Prostate gland (tissue), 2 donors: ENCODE measurements at places on chromosomes 3 and 15.

DNA sequence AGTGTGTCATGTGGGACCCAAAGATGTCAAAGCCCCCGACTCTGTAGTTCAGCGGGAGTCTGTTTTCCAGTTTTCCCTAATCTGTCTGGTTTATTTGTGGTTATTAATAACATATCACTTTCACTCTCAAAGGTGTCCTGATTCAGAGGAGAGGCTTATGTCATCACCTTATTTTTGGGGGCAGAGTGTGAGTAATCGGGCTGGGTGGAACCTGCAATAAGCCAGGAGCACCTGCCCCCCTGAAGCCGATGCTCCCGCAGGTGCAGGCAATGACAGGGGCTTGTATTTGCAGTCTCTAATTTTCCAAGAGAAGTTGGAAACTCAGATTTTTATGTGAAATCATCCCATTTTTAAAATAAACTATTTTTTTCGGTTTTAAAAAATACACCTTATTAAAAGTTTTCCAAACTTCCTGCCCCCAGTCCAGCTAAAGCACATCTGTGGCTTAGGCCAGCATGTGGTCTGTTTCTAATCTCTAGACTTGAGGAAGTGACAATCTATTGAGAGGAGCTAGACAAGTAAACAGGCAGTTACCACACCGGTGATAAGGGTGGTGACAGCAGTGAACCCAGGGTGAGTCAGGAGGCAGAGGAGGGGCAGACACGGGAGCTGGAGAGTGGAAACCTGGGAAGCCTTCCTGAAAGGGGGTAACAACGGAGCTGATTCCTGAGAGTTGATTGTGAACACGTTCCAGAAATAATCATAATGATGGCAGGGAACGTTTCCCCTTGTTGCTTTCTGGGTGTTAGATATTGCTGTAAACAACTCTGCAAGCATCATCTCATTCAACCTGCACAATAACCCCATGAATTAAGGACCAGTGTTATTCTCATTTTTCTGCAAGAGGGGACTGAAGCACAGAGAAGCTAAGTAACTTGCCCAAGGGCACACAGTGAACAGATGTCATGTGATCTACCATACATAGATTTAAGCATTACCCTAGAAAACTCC lies 37.2 kb downstream of the BHLHE40 start:
- DNase-seq: no peak

DNA sequence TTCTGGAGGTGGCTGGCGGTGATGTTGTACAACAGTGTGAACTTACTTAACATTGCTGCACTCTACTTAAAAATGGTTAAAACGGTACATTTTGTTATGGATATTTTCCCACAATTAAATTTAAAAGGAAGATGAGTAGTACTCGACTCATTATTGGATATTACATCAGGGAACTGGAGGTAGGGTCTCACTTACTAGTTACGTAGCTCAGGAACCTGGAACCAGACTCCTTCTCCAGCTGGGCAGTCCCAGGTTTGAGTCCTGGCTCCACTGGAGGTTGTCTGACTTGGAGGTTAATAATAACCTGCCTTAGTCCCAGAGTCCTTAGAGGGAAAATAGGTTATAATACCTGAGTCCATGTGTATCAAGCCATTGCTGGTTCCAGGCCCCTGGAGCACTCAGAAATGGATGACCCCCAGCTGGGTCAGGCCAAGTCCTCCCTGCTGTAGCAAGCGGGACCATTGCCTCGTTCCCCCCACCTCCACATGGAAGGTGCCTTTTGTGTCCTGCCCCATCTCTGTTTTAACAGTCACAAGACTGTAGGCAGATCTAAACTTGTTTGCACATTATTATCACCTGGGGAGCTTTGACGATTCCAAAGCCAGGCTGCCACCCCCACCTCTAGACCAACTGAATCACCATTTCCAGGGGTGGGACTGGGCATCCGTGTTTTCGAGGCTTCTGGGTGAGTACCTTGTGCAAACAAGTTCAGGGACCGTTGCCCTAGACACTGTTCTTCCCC lies 126.6 kb downstream of the IGF1R start:
- DNase-seq: peak; percentile 47

DNA sequence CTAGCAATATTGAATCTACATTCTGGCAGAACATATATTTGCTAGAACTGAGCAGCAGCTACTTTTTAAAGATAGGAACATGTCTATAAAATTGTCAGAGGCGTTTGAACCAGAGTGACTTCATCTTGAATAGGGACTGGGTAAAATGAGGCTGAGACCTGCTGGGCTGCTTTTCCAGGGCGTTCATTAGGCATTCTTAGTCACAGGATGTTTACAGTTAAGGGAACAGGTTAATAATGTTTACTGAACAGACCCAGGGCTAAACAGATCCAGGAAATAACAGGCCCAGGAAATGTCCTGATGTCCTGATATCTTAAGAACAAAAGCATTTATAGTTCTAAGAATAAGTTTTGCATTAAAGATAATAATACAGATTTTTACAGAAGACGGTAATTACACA lies 34.5 kb upstream of the B3GALNT1 start:
- DNase-seq: no peak

DNA sequence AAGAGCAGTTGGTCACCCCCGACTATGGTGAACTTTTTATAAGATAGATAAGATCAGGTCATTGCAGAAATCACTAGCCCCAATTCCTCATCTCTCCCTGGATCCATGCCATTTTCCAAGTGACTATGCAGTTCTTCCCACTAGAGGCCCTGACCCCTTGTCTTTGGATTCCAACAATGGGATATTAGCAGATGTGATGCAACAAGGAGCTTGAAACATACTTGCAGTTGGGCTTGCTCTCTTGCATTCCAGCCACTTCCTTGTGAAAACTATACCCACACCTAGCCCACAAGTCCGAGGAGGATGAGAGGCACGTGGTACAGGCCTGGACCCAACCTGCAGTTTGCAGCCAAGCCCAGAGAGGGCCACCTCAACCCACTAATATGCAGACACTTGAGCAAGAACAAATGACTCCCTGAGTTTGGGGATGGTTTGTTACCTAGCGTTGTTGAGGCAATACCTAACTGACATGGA lies 60.6 kb downstream of the SUCLG2 start:
- DNase-seq: no peak

DNA sequence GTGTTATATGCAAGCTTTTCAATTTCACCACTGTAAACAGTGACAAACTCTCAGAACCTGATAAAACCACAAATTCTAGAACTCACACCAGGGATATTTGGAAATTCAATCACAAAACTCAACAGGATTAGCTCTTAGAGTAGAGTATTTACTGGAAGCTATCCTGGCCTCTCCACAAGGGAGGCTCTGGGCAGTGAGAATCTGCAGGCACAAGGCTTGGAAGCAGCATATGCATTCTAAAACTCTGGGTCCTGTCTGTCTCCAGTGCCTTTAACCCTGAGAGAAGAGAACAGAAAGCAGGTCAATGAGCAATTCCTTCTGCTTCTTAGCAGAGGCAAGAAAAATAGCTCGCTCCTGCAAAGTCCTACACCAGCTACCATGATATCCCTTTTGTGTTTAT lies 23.4 kb downstream of the PLSCR4 start:
- no peak for DNase-seq

- no peak for DNase-seq
Observed at GRCh38 chr15:57281321-57281720, 95.0 kb upstream of the CGNL1 start.

- DNase-seq: no peak
Observed at GRCh38 chr3:137767538-137768360, 3.6 kb downstream of the SOX14 start.

DNA sequence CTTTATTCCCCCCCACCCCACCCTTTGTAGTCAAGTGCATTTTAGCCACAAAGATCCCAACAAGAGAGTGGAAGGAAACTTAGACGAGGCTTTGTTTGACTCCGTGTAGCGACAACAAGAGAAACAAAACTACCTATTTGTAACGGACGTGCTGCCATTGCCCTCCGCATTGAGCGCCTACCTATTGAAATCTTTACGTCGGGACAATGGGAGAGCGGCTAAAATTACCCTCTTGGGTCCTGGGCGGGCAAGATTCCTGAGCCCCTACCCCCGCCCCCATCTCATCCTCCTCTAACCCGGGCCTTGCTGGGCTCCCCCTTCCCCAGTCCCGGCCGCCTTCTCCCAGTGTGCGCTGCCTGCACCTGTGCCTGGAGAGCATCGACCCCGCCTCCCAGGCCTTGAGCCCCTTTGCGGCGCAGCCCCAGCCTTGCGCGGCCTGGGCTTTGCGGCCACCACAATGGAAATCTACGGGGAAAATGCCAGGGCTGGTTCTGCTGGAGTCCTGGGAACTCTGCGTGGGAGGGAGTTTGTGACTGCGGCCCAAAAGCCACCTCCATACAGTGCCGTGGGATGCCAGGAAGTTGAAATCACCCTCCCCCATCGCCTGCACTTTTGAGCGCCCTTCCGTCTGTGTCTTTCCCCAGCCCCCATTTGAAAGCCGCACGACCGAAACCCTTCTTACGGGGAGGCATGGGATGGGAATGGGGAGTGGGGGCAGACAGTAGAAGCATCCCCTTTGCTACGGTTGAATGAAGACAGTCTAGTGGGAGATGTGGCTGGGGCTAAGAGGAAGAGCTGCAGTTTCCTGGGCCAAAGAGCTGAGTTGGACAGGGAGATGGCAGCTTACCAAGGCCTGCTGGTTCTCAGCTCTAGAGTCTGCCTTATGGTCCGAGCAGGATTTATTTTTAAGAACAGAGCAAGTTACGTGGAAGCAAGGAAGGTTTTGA lies 1.1 kb upstream of the SOX2 start:
- DNase-seq: no peak

DNA sequence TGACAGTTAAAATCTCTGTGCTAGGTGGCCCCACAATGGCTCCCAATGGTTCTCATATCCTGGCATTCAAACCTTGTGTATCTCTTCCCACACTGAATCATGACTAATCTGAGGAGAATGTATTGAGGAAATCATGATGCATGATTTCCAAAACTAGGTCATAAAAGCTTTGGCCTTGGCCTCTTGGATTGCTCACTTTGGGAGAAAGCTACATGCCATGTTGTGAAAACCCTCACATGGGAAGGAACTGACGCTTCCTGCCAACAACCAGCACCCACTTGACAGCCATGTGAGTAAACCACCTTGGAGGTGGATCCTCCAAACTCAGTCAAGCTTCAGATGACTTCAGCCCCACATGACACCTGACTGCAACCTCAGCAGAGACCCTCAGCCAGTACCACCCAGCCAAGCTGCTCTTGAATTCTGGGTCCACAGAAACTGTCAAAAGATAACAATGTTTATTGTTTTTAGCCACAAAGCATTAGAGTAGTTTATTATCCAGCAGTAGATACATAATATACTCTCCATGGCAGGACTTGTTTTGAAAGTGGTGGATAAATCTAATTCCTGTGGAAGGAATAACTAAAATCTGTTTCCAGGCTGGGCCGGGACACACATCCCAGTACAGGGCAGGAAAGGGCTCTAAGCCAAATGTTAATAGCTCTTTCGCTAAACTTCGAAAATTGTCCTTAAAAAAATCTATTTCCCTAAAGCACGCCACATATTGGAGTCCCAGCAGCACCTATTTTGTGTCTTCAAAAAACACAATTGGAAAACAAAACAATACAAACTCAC lies 1.0 kb upstream of the ZNF620 start:
- DNase-seq: no peak

DNA sequence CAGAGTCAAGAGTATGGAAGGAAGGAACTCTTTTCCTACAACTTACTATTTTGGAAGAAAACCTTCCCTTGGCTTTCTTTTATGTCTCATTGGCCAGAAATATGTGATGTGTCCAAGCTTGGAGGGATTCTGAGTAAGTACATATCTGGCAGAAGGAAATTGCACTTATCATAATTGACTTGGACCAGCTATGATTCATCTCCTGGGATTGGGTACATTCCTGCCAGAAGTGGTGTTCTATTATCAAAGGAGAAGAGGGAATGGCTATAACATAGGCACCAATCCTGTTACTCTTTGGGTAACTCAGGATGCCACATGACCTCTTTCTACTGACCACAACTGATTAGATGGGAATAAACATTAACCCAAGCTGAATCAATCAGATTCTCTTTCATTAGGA lies 13.5 kb upstream of the DAZL start:
- no peak for DNase-seq

DNA sequence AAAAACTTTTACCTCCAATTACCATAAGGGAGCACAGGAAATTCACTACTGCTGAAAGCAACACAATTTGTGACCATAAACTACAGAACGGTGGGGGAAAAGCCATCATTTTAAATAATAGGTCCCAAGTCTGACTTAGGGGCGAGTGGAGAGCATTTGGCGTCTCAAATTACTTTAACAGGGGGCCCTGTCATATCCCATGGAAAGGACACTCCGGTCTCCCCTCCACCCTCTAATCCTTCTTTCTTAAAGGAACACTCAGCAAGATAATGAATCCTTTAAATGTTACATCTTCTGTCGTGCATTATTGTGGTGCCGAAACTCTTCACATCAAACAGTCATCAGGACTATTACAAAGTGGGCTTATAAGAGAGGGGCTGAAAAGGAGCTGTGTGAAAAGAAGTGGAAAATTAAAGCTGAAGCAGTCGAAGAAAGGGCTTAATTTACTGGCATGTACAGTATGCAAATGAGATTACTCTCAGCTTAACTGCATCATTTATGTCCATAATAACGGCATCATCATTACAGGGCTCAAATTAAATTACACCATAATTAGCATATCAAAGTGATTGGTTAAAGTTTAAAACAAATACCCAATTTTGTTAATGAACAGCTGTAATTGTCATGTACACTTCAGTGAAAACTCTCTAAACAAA lies 342.2 kb downstream of the FOXP1 start:
- no peak for DNase-seq

- DNase-seq: no peak
Observed at GRCh38 chr3:40237889-40238571, 71.5 kb upstream of the EIF1B start.

GRCh38 chr3:7700977-7701376 lies 800.6 kb upstream of the LMCD1 start:
- no peak for DNase-seq

GRCh38 chr15:81285461-81285860 lies 38.5 kb downstream of the STARD5 start:
- DNase-seq: no peak

DNA sequence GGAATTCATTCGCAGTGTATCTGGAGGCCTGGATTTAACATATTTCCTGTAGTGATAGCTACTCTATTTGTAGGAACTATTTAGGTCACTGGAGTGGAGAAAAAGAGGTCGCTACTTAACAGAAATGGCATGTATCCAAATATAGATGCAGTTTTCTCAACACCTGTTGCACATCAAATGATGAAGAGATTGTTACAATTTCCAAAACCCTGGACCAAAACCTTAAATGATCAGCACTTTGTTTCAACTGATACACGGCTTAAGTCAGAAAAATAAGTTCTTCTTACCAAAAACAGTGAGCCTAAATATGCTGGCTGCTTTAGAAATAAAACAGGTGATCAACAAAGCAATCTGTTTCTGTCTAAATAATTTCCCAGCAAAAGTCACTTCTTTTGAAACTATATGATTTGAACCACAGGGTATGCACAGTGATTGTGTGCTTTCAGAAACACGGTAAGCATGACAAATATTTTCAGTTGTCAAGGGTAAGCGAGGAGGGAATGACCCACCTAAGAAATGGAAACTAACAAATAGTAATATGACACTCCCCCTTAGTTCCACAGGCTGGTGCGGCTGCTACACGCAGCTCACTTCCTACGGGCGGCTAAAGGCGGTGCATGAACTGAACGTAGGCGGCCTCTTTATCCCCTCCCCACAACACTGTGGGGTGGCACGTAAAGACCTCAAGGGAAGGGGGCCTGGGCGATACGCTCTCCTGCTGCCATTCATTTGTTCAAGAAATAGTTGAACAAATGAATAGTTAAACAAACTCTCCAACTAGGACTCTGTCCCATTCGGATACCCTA lies 1.1 kb downstream of the EHD4 start:
- peak; percentile 43 for DNase-seq
